ENCODE measurements at places on chromosomes 12 and 14.

- no peak for DNase-seq
Measured at GRCh38 chr12:124404162-124404784, 109.4 kb downstream of the RFLNA start.

- DNase-seq: no peak
Measured at GRCh38 chr14:75496755-75497154, 25.5 kb upstream of the BATF start.

- DNase-seq: no peak
Measured at GRCh38 chr12:124109760-124110159, 136.7 kb downstream of the ZNF664 start.

GRCh38 chr12:22083167-22083566, 37.1 kb downstream of the CMAS start:
- DNase-seq: no peak

DNA sequence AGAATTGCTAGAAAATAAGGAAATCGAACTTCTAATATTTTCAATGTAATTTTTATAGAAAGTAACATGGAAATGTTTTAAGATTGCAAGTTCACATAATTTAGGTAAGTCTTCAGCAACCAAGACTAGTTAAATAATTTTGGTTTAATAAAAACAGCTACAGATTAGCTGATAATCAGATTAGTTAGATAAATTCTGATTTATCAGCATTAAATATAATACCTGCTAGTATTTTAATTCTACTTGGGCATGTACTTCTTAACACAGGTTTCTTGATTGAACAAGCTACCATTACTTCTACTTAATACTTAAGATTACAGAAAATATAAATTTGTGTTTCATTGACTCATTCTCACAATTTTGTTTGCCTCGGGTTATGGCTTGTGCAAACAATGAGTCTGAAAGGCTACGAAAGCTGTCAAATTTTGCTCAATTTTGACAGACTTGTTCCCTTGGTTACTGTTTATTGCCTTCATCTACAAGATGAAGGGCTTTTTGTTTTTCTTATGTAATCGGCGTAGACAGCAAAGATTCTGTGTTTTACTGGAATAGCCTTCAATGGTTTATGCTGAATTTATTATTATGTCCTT, 116.1 kb upstream of the NUDT4 start:
- DNase-seq: no peak

- DNase-seq: no peak
Measured at GRCh38 chr14:93464271-93464670, 33.5 kb downstream of the UNC79 start.

- DNase-seq: no peak
Measured at GRCh38 chr12:46486588-46486987, 114.0 kb upstream of the SLC38A2 start.

DNA sequence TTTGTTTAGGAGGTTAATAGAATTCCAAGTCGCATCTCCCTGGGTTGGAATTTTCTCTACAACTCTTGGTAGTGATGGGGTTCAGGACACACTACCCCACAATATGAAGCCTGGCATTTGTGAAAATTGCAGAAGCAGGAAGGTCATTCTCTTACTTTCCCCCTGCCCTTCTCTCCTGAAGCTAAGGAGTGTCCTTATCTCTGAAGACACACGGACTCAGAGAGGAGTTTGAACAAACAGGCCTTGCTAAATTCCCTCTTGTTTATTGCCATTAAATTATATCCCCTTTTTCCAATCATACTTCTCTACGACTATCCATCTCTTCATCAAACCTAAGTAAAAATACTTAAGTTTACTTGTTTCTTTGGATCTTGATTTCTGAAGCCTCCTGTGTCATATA, 443.0 kb downstream of the RAD51B start:
- no peak for DNase-seq

- DNase-seq: no peak
Measured at GRCh38 chr12:45268672-45269411, 52.9 kb downstream of the ANO6 start.

- DNase-seq: no peak
Measured at GRCh38 chr12:122855071-122855829, 20.0 kb downstream of the HIP1R start.

DNA sequence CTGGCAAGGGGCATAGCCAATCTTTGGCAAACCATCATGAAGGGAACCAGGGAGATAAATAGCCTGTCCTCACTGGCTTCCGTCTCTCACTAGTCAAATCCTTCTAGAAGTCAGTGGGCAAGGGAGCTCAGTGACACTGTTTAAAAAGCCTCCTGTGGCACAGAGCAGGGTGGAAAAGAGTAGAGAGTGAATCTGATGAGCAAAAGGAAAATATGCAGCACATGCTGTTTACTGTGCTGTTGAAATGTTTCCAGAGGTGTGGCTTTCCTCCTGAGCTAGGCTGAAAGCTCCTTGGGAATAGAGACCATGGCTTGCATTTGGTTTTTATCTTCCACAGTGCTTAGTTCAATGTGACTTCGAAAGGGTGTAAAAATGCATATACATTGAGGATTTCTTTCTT, 7.7 kb upstream of the DYRK2 start:
- DNase-seq: no peak

GRCh38 chr12:53231921-53232645, at the start of gene RARG:
TSS of gene RARG (minus strand) at chr12:53232209. CDS start at chr12:53227545, 4,664 bp downstream.
- DNase-seq: peak; percentile 75

DNA sequence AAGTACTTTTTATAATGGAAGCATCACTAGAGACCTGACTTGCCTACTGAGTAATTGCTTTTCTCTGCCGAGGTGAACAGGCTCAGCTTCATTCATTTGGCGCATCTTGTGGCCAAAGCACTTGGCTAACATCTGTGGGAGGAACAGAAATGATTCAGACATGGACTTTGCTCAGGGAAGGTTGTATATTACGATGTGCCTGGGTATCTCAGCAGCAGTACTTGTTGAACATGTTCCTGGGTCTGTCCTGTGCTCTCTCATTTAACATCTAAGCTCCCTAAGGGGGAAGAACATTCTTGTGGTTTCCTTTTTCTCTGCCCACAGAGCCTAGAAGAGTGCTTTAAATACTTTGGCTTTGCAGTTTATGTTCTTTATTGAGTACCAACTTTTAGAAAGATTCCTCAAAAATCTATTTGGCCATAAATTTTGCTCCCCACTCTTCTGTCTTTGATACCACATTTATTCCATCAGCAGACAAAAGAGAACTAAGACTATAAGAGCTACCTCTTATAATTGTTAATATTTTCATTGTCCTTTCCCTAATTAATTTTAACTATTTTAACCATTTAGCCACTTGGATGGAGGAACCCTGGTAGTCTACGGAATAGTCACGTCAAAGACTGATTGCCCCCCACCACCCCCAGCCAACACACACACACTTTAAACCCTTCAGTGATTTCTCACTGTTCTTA, 101.2 kb upstream of the EGLN3 start:
- no peak for DNase-seq

DNA sequence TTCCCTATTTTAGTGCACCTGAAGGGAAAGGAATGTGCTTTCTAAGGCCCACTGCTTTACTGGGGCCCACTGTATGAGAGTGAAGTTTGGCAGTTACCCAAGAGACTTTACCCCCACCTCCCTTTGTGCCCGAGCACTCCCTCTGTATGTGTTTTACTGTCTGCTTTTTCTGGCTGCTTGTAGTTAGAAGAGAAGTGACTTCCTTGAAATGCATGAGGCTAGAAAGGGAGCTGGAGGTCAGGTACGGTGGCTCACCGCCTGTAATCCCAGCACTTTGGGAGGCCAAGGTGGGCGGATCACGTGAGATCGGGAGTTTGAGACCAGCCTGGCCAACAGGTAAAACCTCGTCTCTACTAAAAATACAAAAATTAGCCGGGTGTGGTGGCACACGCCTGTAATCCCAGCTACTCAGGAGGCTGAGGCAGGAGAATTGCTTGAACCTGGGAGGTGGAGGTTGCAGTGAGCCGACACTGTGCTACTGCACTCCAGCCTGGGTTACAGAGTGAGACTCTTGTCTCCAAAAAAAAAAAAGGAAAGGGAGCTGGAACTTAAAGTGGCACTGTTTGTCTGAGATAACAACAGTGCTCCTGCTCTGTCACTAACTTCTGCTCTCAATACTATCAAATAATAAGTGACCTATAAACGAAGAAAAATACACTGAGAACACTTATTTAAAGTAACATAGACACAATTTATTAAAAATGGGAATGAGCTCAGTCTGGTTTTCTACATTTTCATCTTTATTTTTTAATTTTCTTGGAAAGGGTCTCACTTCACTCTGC, 5.8 kb downstream of the TRIP11 start:
- no peak for DNase-seq

DNA sequence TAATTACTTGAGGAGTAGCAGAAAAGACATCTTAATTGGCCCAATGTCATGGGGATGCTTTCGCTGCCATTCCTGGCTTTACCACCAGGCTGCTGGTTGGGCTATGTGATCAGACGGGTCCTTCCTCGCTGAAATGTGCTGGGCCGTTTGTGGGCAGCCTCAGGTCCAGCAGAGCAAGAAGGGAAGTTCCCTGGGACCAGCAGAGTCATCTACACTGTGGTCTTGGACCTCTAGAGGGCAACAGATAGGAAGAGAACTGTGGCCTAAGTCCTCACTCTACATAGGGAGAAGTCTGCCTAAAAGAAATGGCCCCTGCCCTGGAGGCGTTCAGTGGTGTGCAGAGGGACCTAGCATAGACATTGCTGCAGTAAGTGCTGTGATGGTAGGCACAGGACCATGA, 10.9 kb downstream of the EVL start:
- DNase-seq: peak; percentile 45

DNA sequence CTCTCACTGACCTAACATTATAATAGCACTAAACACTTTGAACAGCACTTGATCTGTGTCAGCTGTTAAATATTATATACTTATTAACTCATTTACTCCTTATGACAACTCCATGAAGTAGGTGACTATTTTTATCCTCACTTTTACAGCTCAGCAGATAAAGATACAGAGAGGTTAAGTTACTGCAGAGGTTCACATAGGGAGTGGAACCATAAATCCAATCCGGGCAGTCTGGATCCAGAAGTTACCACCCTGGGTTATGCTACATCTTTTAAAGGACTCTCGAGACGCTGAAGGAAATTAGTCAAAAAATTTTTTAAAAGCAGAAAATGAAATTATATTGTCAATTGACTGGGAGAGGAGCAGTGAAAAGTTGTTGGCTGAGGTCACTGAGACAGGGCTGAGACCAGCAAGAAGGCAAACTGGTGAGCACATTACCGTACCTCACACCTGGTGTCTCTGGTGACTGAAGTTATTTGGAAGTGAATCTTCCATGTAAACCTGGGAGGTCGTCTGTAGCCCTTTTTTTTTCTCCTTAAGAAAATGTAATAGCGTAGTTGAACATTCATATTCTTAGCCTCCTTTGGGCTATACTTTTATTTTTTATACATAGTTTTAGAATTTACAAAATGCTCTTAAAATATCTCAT, 1.2 kb upstream of the RIMKLB start:
- no peak for DNase-seq

DNA sequence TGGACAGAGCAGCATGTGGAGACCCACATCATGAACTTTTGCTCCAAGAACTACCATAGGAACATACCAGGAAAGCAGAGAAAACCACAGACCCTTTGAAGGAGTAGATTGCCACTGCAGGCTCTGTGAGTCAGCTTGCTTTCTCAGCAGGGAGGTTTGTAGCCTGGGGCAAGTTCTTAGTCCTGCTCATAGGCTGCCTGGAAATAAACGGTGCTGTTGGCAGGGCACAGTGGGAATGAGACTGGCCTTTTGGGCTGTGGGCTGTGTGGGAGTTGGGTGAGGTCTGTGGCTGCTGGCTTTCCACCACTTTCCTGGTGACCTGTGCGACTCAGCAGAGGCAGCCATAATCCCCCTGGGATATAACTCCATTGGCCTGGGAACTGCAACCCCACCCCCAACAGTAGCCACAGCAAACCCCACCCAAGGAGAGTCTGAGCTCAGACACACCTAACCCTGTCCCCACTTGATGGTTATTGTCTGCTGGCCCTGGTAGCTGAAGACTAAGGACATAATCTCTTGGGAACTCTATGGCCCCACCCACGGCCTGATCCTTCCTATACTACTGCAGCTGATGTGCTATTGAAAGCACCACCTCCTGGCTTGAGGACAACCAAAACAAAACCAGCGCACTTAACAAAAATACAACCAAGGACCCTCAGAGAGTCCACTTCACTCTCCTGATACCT, 192.1 kb upstream of the GARIN6 start:
- DNase-seq: no peak

- no peak for DNase-seq
Measured at GRCh38 chr12:116434155-116435011, 124.8 kb upstream of the MAP1LC3B2 start.

DNA sequence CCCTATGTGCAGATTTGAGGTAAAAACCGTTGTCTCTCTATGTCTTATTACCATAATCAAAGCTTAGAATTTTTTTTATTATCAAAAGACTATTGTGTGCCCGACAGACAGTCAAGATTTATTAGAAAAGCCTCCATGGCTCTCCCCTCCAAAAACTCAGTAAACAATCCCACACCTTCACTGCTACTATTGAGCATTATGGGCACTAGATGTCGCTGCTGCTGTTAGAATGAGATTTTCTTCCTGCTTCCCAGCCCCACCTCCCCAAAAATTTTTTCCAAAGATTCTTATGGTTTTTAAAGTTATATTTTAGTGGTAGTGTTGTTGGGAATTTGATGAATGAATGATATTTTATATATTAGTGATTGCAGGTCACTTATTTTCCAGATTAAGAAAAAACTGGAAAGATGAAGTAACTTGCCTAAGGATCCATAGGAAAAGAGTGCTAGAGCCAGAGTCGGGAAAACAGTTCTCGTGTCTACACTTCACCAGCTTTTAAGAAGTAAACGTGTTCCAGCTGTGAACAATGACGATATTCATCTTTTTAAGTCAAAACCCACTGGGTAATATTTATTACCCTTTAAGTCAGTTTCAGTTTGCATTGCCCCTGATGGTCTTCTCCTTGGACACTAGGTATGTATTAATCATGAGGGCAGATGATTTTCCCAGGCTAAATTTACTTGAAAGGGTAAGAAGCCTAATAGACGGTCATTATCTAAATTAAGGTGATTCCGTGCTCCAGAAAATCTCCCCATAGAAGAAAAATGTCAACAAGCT, 12.2 kb upstream of the FOXG1 start:
- no peak for DNase-seq

DNA sequence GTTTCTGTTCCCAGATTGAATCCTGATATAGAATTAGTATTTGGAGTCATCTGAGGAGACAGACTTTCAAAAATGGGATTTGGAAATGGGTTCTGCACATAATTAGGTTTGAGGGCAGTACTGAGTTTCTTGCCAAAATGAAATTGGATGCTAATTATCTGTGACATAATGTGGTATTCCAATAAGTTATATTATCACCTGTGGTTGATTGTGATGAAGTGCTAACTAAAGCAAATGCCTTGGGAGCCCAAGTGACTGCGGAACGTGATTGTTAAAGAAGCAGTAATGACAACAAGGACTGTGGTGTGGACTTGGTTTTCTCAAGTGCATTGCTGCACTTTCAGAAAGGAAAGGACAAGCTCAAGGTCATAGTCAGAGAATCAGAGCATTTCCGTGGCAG, 337.0 kb downstream of the IPO8 start:
- no peak for DNase-seq

DNA sequence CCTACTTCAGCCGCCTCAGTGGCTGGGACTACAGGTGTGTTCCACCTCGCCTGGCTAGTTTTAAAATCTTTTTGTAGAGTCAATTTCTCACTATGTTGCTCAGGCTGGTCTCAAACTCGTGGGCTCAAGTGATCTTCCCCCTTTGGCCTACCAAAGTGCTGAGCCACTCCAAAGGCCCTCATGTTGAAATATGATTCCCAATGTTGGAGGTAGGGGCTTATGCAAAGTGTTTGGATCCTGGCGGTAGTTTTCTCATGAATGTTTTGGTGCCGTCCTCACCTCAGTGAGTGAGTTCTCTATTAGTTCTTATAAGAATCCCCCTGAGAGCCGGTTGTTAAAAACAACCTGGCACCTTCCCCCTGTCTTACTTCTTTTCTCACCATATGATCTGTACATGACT, 784.6 kb downstream of the TMTC2 start:
- no peak for DNase-seq

Data from stimulated activated CD4-positive, alpha-beta T cell treated with anti-CD3 and anti-CD28 coated beads, Interleukin-2, amount 100 ng/mL, for 24 hours (primary cell).